ENCODE measurements at places on chromosomes 2 and 18.

DNA sequence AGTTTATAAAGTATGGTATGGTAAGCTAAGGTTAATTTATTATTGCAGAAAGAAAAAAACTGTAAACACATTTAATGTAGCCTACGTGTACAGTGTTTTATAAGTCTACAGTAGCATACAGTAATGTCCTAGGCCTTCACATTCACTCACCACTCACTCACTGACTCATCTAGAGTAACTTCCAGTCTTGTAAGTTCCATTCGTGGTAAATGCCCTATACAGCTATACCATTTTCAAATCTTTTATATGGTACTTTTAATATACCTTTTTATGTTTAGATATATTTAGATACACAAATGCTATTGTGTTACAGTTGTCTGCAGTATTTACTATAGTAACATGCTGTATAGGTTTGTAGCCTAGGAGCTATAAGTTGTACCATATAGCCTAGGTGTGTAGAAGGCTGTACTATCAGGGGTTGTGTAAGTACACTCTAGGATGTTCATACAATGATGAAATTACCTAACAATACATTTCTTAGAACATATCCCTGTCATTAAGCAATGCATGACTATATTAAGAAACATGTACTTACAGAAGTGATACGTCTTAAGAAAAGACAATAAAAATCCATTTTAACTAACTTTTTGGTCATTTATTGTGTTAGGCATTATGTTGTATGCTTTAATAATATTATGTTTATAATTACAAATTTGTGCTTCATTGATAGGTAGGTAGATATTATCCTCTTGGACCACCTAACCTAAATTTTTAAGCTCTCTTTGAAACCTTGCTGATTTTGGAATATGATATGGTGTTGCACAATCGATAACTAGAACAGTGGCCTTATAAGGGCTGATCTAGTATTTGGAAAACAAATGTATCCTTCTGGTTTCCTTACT, 51.9 kb downstream of the VRK2 start:
- DNase-seq = no peak

DNA sequence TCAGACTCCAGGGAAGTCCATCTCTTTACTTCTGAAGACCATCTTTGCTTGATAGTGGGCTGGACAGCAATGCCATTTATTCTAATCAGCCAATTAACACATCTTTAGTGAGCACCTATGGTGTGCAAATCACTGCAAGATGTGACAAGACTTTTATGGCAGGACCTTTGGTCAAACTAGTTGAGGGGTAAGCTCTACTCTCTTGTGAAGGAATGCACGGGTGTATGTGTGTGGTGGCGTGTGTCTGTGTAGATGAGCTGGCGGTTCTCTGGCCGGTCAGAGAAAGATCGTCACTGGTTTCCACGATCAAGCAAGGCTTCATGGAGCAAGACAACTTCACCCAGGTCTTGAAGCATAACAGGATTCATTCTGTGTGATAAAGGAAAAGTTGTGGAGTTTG, 281.1 kb upstream of the EPAS1 start:
- DNase-seq = no peak

GRCh38 chr2:10390369-10390801, 57.7 kb downstream of the ODC1 start:
- DNase-seq = no peak

DNA sequence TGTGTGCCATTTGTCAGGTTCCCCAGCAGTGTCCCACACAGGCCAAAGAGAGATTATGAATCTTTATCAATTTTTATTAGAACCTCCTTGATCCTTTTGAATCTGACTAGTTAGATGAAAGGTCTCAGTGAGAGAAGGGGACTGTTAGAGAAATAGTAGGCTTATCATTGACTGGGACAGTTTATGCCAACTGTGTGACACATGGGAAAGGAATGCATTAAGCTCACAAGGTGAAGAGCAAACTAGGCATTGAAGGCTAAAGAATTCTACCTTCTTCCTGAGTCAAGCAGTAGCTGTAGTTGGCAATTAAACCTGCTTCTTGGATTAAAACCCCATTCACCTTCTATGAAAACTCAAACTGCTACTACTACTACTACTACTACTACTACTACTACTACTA, 389.6 kb upstream of the CDH19 start:
- DNase-seq = no peak

- no peak for DNase-seq
Measured at GRCh38 chr2:3320910-3321605, 56.6 kb downstream of the EIPR1 start.

GRCh38 chr18:54032412-54032811, 192.1 kb downstream of the MBD2 start:
- no peak for DNase-seq

GRCh38 chr2:84989927-84990326, 19.0 kb downstream of the KCMF1 start:
- DNase-seq = no peak

DNA sequence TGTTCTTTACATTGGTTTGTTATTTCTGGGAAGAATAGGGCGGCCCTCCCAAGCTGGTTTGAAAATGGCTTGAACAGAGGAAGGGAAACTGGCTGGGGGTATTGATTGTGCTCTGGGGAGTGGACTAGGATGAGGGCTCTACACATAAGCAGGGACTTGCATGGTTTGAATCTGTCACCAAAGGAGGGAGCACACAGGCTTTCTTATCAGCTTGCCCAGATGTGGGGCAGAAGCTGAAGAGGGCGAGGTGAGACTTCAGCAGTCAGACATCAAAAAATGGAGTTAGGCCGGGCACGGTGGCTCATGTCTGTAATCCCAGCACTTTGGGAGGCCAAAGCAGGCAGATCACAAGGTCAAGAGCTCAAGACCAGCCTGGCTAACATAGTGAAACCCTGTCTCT, 7.2 kb upstream of the RAB12 start:
- DNase-seq = no peak

DNA sequence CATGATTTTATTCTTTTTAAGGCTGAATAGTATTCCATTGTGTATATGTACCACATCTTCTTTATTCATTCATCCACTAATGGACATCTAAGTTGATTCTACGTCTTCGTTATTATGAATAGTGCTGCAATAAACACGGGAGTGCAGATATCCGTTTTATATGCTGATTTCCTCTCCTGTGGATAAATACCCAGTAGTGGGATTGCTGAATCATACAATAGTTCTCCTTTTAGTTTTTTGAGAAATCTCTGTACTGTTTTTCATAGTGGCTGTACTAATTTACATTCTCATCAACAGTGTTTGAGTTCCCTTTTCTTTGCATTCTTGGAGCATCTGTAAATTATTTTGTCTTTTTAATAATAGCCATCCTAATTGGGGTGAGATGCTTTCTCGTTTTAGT, 114.5 kb downstream of the RGPD3 start:
- no peak for DNase-seq

DNA sequence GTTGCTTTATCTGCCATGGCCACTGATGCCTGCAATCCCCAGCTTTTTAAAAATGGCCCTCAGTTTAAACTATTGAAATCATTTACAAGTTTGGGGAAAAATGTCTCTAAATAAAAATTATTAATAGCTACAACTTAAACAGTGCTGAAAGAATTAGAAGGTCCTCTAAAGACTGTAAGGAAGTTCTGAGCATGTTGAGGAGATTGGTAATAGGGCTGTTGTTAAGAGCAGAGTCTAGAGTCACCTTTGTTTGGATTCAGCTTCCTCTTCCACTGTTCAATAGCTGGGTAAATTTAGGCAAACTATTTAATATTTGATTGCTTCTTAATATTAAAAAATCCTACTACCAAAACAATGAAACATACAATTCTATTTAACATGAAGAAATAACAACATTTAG, 1127.1 kb upstream of the DDX18 start:
- no peak for DNase-seq

- DNase-seq = no peak
Measured at GRCh38 chr2:129763190-129763846, 216.1 kb upstream of the RAB6C start.

GRCh38 chr18:64207820-64208219, 58.9 kb upstream of the LINC00305 start:
- no peak for DNase-seq

DNA sequence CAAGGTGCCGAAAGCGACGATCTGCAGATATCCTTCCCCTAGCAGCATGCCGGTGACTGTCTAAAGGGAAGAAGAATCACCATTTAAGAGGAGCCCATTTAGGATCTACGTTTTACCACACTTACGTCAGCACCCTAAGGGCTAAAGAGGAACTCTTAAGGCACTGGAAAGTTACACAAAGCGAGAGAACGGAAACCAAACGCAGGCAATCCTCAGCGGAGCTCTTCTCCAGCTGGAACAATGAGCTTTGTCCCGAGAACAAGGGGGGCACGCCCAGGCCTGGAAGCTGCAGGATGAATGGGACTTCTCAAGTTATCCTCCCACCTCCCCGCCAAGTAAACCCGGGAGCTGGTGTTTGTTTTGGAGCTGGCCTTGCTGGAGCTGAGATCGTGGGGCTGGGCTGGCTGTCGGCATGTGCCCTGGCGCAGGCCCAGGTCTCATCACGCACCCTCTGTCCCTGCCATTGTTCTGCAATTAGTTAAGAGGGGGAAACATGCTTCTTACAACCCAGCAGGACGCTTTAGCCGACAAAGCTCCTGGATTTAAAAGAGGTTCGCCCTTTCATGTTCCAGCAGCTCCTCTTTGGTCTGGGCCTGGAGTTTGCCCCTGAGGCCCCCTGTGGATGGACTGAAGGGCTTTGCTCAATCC, 36.4 kb downstream of the PXDN start:
- peak; percentile 62 for DNase-seq

GRCh38 chr2:227407591-227408151, 19.9 kb upstream of the SCYGR1 start:
- DNase-seq = no peak

DNA sequence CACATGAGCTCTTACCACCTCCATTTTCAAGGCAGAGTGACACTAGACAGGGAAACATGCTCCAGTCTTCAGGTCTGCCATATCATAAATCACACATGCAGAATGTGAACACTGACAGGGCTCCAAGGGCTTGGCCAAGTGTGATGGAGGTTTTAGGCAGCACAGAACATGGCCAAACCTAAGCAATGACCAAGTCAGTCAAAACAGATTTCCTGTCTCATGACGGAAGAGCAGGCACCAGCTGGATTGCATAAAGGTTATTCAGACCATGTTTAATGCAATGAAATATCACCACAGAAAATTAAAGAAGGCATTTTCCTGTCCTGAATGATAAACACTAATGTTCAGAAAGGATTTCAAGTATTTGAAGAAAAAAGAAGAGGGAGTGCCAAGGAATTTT, 72.5 kb downstream of the SUMO1 start:
- DNase-seq = no peak

GRCh38 chr2:226213717-226214116, 585.9 kb downstream of the IRS1 start:
- no peak for DNase-seq

GRCh38 chr2:239190921-239191885, 209.6 kb downstream of the HDAC4 start:
- no peak for DNase-seq

- no peak for DNase-seq
Measured at GRCh38 chr18:45325778-45326177, 289.5 kb upstream of the SLC14A2 start.

GRCh38 chr2:23654756-23655155, 269.8 kb downstream of the KLHL29 start:
- no peak for DNase-seq

GRCh38 chr2:101265893-101266499, 13.3 kb downstream of the CNOT11 start:
- no peak for DNase-seq

- no peak for DNase-seq
Measured at GRCh38 chr2:216810399-216811160, 49.3 kb downstream of the TNP1 start.

DNA sequence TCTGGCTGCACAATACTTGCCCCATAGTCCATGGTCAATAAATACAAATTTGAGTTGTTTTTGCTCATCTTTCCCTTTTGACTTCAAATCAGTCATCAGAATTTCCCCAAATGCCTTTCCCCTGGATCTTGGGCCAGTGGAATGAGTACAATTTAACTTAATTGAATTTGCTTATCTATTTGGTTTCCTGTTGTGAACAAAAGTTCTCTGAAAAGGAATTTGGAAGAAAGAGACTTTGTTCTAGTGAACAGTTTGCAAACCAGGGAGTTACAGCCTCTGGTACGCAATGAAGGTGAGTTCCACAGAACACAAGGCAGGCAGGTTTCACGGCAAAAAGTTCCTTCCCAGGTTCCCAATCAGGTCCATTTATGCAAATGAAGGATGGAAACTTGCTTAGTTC, 1.2 kb upstream of the UGT1A1 start:
- DNase-seq = no peak

DNA sequence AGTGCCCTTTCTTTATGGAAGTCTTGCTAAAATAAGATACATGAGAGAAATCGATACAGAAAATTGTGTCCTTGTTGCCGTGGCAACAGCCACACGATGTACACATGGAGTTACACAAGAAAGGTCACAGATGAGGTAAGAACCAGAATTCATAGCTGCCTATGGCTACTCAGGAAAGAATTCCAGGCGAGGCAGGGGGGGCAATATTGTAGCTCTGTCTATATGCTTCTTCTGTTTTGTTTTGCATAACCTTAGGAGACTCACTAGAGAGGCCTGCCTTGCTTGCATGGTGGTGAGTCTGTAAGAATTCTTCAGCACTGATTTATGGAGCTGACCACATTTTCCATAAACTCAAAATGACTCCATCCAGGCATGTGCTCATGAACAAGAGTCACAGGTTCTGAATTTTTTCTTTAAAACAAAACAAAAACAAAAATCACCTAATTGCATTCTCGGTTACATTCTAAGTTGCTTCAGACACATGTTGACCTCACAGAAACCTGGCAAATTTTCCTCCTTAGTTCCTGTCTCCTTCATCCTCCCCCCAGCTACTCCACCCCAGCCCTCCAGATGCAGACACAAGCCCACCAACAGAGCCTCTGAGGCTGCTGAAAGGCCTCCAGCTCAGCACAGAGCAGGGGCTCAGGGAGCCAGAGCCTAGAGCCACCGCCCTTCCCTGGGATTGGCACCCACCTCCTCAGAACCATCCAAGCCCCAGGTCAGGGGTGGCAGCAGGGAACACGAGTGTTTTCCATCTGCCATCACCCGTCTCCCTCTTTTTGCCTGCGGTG, 183.5 kb downstream of the ANTXR1 start:
- DNase-seq = no peak

DNA sequence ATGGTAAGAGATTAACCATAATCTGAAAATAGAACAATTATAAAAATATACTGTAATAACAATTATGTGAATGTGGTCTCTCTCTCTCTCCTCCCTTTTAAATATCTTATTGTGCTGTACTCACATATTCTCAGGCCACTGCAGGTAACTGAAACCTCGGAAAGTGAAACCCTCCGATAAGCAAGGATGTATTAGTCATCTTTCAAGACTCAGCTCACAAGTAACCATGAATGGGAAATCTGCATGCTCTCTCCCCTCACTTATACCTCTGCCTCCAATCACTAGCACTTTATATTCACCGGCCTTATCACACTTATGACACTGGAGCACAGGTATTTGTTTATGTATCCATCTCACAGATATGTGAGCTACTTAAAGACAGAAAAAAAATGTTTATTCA, 139.7 kb downstream of the LRP2 start:
- no peak for DNase-seq

All from NCI-H1436 treated with DMSO at 0.1 percent for 48 hours (cell line).